HFFc6 (cell line): ENCODE measurements at places on chromosomes 3 and 15.

- no peak for DNase-seq
Observed at GRCh38 chr15:73355612-73356265, 13.0 kb downstream of the HCN4 start.

- DNase-seq: no peak
Observed at GRCh38 chr3:127182848-127183714, 9.8 kb upstream of the PRR23E start.

DNA sequence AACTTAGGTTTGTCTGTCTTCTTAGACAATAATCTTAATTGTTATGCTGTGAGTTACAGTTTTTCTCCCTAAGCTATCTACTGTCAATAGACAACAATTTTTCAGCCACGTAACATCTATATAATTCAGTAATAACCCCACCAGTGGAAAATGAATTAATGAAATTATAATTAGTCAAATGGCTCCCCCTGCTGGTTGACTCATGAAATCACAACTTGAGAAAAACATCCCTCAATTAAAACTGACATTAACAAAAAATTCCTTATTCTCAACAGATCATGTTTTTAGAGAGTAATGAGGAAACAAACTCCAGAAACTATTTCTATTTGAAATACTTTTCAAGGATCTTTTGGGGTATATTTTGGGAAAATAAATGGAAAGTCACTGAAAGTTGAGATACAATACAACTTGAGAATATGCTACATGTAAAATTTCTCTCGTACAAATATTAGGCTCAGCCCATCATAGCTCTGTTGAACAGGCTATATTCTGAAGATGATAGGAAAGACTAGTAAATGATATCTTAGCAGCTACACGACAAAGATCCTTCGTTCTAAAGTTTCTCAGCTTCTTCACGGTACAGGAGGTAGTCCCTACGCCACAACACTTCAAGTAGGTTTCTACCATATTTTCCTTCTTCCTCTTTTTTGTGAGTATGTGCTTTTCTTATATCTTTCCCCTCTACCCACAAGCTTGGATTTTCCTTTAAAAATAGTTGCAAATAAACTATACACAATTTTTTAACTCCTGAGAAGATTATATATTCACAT lies 20.7 kb downstream of the PPP1R2 start:
- peak; percentile 20 for DNase-seq

- no peak for DNase-seq
Observed at GRCh38 chr15:84949845-84950569, 31.6 kb upstream of the PDE8A start.

DNA sequence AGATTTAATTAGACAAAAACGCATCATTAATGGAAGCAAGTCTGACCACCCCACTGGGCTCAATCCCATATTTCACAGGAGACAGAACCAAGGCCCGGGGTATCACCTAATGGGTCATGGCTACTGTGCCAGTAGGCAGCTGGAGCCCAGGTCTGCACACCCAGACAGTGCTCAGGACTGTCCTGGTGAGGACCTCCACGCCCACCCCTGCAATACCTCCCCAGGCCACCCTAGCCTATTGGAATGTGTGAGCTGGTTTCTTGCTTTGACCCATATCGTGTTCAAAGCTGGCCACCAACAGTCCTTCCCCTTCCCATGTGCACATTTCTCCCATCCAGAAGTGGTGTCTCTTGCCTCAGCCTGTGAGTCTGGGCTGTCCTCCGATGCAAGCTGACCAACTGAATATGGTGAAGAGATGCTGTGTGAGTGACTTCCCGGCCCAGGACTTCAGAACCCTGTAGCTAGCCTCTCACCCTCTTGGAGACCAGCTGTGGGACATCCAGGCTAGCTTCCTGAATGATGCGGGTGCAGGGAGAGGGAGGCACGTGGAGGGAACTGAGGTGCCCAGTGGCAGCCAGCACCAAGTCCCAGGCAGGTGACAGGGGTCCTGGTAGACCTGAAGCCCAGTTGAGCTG lies 19.1 kb downstream of the SLC6A20 start:
- DNase-seq: no peak

DNA sequence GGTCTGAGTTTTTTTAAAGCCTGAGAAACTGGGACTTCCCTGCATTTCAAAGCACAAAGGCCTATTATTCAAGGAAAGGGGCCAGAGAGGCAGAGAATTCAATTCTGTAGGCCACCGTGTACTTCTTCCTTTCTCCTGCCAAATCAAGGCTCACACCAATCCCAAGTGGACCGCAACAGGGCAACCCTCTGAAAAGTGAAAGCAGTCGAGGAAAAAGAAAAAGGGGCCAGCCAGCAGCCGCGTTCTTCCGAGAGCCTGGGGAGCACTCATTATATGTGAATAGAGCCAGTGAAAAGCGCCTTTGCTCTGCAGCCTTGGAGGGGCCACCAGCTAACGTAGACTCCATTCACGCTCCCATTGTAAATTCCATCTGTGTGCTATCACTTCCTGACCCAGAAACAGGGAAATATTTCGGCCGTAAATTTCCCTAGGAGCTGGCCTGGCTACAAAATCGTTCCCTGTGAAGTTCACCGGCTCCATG lies 45.9 kb upstream of the THUMPD3 start:
- DNase-seq: peak; percentile 47

GRCh38 chr3:194009019-194009418 lies 126.9 kb upstream of the HES1 start:
- no peak for DNase-seq

- DNase-seq: peak; percentile 48
Observed at GRCh38 chr15:56672721-56673120, 60.6 kb downstream of the ZNF280D start.

DNA sequence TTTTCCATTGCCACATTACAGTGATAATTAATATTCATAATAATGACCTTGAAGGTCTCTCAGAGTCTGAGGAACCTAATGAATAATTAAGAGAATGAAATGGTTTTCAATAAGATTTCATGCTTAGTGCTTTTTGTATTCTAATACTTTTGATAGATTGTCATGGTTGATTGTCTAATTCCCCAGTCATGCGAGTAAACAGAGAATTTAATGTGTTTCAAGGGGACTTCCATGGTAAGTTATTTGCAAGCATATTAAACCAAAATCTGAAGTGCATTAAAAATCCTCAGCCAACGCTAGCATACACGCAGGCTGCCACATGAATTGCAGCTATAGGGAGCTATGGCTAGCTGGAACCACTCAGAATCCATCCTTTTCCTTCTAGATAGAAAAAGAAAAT lies 18.9 kb upstream of the ANO10 start:
- no peak for DNase-seq

DNA sequence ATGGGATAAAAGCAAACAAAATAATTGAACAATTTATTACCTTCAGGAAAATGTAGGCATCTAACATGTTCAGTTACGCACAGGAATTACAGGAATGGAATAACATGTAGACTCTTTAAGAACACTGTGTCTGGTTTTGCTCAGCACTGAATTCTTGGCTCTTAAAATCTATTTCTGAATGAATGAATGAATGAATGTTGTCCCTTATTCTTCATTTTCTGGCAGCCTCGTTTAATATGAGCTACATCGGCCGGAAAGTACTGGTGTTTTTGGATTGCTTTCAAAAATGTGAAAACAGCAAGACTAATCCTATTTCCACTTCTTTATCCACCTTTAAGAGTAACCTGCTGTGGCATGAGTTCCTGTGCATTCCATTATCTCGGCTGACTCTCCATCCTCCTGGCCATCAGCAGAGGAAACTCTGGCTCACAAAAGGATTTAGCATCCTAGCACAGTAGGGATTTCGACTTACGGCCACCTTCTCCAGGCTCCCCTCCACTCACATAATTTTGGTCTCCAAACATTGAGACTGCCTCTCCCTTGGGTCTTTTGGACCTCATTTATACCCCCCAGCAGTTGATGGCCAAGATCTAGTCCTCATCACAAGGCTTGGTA lies 145.3 kb downstream of the FOXP1 start:
- DNase-seq: no peak

- DNase-seq: peak; percentile 17
Observed at GRCh38 chr3:55434789-55435188, 52.3 kb downstream of the WNT5A start.

GRCh38 chr3:170360916-170361315 lies 3.4 kb downstream of the SKIL start:
- no peak for DNase-seq

DNA sequence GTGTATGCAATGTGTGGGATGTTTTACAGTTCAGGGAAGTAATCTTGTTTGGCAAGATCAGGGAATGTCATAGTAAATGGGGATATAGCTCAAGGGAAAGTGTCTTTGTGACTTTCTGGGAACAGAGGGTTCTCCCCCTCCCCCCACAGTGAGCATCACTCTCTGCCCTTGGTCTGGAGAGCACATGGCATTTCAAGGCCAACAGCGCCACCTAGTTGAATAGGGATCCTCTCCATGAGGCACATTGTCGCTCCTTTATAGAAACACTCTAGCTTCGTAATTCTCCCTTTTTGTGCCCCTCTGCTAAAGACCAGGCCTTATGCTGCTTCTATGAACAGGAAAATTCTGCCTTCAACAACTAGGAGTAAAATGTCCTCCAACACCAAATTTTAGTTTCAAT lies 37.1 kb upstream of the ARNT2 start:
- no peak for DNase-seq

DNA sequence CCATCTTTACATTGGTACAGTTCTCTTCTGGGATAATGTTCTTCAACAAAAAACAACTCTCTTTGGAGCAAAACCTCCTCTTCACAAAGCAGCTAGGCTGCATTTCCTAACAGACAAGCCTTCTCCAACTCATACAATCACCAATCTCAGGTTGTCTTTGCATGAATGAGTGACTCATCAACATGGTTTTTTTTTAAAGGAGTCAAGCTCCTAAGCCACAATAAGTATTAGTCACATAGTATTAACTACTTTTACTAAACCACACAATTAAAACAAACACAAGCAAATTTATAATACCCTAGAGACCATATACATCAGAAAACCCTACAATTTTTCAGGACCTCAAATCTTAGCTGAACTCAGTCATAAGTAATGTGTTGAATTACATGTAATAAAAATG lies 137.4 kb downstream of the TBC1D5 start:
- DNase-seq: peak; percentile 78

- DNase-seq: no peak
Observed at GRCh38 chr3:14363991-14364390, 38.4 kb upstream of the SLC6A6 start.

DNA sequence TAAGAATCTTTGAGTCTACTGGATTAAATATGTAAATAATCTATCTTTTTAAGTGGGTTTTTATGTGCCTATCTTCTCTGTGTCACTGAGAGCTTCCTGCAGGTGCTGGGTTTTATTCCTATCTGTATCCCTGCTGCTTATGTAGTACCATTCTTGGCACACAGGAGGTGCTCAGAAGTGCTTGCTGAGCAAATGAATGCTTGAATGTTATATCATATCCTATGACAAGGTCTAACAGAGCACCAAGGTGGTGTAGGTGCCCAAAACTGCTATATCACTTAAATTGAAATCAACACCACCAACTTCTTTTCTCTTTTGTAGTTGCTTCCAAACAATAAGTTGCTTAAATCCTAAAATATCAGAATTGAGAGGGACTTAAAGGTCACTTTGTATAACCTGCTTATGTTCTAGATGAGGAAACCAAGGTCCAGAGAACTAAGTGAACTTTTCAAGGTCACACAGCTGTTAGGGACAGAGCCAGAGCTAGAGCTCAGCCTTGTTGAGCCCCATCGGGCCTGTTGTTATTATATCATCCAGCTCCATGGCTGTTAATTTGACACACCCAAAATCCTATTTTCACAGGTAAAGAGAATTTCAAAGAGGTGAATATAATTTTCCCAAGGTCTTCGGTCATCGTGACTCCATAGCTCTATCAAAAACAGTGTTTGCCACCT lies 46.0 kb downstream of the CCNL1 start:
- no peak for DNase-seq

- DNase-seq: no peak
Observed at GRCh38 chr3:139718415-139718814, 40.6 kb upstream of the NMNAT3 start.

DNA sequence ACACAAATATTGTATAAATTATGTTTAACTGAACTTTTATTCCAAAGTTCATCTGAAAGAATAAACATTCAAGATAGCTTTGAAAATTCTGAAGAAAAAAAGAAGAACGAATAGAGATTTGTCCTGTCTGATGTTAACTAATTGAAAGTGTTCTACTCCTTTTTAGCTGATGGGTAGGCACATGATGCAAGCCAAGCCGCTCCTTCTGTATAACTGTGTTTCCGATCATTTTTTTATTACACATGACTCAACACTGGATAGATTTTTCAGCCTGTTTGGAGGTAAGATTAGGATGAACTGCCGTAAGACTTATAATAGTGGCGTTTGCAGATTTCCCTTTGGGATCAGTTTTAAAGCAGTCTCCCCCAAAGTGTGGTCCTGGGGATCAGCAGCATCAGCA lies 19.0 kb downstream of the NSUN3 start:
- no peak for DNase-seq

- DNase-seq: no peak
Observed at GRCh38 chr3:15809313-15809712, 11.5 kb upstream of the ANKRD28 start.

DNA sequence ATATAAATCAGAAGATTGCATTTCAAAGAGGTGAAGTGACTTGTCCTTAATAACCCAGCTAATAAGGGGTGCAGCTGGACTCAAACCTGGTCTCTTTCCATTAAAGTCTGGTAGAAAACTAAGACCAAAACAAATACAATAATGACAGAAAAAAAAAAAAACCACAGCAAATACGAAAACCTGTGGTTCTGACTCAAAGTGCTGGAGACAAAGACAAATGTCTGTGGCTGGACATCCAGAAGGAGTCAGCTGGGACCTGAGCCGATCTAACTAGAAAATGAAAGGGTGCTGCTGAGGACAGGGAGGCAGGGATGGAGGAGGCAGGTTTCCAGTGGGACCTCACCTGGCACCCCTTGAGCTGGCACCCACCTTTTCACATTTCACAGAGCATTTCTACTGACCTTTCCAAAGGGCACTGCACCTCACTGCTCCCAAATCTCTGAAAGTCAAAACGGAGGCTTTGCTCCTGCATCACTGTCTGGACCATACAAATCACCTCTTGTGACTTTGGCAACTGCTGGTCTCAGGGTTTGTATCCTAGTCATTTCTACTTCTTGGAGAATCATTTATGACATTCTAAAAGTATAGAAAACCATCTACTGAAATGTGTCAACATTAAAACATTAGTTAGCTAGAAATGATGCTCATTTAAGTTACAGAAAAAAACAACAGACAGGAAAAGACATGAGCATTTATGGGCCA lies 61.7 kb downstream of the CCNL1 start:
- no peak for DNase-seq

GRCh38 chr3:16825617-16826204 lies 59.0 kb upstream of the PLCL2 start:
- no peak for DNase-seq

DNA sequence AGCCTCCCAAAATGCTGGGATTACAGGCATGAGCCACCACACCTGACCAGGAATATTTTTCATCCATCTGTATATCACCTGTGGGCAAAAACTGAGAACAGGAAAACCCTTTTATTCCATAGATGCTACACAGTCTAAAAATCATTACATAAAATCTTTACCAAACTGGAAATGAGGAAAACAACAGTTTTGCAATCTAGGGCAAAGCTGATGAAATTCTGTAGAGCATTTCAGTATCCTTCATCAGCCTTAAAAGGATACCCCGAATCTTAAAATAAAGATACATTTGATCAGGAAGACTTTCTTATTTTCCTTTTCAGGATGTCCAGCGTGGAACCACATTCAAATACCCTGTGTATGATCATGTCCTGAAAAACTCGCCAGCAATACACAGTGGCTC lies 7.1 kb downstream of the SIAH2 start:
- no peak for DNase-seq
